ENCODE measurements at places on chromosomes 4 and X.

- no peak for DNase-seq
Observed at GRCh38 chrX:96704629-96705028, 20.0 kb downstream of the DIAPH2 start.

- no peak for DNase-seq
Observed at GRCh38 chr4:165556383-165556782, 177.6 kb downstream of the CPE start.

- DNase-seq: no peak
Observed at GRCh38 chrX:46967547-46967946, 55.3 kb downstream of the JADE3 start.

- no peak for DNase-seq
Observed at GRCh38 chr4:68858039-68858438, 42.2 kb downstream of the UGT2B10 start.

DNA sequence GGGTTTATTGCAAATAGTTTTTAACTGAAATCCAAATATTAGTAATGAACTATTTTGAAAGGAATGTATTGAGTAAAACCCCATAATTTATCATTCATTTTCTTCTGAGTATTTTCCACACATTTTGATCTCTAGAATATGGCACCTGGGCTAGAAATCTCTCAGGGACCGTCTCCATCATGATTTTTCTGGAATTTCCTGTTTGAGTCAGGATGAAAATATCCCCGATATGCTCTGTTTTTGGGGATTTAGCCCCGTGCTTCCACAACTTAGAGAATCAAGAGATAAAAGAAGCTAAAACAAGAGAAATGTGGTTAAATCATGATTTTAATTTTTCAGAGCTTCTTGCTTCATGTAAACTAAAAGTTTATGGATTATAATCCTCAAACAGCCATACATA lies 114.2 kb downstream of the SPCS3 start:
- DNase-seq: no peak

GRCh38 chr4:141121101-141121500 lies 12.2 kb downstream of the RNF150 start:
- no peak for DNase-seq

DNA sequence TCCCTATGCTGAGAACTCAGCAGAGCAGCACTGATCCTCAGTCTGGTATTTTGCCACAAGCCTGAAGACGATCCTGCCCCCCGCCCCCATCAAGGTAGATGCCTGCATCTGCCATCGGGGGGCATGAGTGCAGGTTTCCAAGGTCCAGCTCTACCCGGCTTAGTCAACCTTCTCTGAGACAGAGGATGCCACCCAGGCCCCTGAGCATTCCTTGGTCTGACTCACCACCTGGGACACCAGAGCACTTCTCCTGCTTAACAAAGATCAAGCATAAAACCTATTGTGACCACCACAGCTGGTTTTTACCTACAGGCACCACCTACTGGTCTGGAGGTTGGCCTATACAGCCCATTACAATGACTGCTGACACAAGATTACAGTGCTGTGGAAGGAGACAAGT lies 1168.1 kb downstream of the PCDH19 start:
- DNase-seq: no peak

- DNase-seq: no peak
Observed at GRCh38 chrX:119885554-119886428, 9.9 kb upstream of the AKAP14 start.

DNA sequence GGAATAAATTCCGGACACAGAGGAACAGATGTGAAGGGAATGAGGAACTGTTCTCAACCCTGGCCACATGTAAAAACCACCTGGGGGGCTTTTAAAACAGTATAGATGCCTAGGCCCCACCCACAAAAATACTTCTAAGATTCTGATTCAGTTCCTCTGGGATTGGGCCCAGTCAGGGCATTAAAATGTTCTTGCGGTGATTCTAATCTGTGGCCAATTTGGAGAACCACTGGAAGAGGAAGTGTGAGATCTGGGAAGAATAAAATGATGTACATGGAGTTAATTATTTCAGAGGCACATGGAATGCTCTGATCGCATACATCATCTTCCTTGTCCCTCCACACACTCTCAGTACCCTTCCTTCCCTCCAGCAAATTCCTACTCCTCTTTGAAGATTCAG lies 192.2 kb downstream of the APBB2 start:
- no peak for DNase-seq

GRCh38 chr4:141022111-141022695 lies 111.1 kb downstream of the RNF150 start:
- DNase-seq: no peak

DNA sequence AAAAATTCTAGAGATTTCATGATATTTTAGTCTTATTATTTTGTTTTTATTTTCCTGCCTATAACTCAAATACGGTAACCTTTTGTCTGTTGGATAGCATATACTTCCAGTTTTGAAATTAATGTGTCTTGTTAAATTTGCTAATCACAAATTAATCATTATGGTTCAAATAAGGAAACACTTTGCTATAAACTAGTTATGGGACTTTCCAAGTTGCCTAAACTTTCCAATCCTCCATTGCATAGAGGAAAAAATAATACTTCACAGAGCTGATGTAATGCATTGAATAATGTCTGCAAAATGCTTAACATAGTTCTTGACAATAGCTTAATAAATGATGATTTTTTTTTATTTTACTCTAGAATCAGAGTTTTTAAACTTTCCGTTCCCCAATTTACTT lies 4.7 kb downstream of the GUCY1B1 start:
- DNase-seq: no peak

DNA sequence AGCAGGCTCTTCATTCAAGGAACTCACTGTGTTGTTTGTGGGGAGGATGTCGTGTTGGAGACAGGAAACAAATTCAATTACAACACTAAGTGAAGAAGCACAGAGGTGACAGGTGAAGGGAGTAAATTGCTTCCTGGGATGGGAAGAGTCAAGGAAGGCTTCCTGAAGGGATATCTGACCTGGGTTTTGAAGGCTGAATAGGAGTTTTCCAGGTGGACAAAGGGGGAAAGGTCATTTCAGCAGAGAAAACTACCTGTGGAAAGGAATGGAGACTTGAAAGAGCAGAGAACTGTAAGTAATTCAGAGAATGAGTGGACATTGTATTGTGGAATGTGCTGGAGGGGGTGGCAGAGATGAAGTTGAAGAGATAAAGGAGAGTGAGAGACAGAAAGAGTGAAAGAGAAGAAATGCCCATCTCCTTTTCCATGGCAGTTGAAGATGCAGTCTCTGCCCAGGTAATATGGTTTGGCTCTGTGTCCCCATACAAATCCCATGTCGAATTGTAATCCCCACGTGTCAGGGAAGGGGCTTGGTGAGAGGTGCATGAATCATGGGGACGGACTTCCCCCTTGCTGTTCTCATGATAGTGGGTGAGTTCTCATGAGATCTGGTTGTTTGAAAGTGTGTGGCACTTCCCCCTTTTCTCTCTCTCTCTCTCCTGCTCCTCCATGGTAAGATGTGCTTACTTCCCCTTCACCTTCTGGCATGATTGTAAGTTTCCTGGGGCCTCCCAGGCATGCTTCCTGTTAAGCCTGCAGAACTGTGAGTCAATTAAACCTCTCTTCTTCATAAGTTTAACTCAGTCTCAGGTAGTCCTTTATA lies 205.7 kb upstream of the BCOR start:
- DNase-seq: no peak

DNA sequence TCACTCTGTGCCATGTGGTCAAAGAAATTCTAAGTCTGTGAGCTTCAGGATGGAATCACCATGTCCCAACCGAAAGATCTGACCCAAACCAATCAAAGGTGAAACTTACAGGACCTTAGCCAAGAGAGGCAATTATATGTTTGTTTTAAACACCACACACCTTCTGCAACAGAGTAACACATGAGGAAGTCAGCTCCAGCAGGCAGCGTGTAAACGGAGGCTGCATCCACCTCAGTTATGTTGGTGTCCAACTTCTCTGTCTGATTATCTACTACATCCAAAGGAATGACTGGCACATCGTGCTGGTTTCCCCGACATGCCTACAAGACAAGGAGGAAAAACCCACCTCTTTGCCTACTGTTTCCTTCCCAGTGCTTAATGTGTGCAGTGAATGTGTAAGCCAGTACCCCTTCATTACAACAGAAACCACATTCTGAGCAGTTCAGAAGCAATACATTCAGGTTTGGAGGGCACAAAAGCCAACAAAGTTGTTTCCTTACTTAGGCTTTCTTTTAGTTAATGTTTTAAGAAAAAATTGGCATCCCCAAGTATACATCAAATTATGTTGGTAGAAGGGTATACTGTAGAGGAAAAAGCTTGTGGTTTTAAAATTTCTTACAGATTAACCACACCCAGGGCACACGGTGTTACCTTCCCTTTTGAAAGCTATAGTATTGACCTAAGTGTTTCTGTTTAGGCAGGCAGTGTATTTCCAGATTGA lies 12.4 kb downstream of the CASP6 start:
- no peak for DNase-seq

GRCh38 chrX:131571348-131571747 lies 27.5 kb downstream of the OR13H1 start:
- DNase-seq: no peak

Measured in NCI-H1930 (cell line).